ENCODE measurements at places on chromosomes 12 and 14. TPM values are rescaled to one million over a fixed set of nuclear protein-coding genes. Genes with fewer than 3 reads are reported as not detected.
A peak's percentile ranks its signal among the peaks of the same experiment; 100 is the strongest.

The AQP6 gene
- total RNA-seq = not detected

The EIF2S3B gene
- total RNA-seq = 1.2 TPM

The CLEC2A gene
- total RNA-seq = not detected

The C12orf54 gene
- total RNA-seq = 0.77 TPM

The PZP gene
- not detected for total RNA-seq

The P2RX2 gene
- total RNA-seq = not detected

The SINHCAF gene
- total RNA-seq = 189 TPM

The KICS2 gene
- 17.1 TPM for total RNA-seq

The FOXG1 gene
- total RNA-seq = not detected

DNA sequence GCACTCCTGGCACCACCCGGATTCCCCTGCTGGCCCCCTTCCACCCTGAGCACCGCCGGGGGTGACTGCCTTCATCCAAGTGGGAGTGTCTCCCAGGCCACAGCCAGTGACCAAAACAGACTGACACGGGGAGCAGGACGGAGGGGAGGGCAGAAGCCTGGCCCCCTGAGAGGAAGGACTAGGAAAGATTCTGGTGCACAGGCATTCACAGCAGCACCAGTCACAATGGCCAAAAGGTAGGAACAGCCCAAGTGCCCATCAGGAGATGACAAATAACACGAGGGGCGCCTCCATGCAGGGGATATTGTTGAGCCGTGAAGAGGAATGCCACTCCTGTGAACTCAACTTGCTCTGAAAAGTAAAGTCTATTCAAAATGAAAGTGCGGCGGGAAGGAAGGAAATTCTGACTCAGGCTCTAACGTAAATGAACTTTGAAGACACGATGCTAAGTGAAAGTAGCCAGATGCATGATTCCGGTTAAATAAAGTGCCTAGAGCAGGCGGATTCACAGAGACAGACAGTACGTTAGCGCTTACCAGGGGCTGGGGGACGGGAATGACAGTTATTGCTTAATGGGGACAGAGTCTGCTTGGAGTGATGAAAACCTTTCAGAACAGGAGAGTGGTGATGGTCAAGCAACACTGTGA, 146.1 kb upstream of the NCOR2 start:
- DNase-seq = peak; percentile 80

DNA sequence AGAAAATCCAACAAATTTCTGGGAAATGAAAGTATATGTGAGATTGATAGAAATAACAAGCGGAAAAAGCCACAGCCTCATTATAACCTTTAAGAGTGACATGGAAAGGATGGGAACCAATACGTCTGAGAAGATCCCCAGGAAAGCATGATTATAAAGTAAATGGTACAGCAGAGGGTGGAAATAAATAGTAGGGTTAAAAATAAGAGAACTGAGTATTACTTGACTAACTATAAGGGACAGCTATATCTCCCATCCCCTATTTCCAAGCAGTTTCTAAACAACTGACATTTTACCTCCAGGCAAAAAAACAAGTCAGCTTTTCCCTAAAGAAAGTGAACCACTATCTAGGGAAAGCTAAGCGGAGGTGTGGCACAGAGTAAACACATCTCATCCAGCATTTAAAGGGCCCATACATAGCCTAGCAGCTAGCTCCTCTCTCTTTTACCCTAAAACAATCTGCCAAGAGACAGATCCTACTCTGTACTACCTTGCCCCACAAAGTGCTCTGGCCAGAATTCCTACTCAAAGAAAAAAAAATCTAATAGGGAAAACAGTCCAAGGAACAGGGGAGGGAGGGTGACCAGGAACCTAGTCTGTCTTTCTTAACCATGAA, 11.2 kb downstream of the OSBPL8 start:
- no peak for DNase-seq

DNA sequence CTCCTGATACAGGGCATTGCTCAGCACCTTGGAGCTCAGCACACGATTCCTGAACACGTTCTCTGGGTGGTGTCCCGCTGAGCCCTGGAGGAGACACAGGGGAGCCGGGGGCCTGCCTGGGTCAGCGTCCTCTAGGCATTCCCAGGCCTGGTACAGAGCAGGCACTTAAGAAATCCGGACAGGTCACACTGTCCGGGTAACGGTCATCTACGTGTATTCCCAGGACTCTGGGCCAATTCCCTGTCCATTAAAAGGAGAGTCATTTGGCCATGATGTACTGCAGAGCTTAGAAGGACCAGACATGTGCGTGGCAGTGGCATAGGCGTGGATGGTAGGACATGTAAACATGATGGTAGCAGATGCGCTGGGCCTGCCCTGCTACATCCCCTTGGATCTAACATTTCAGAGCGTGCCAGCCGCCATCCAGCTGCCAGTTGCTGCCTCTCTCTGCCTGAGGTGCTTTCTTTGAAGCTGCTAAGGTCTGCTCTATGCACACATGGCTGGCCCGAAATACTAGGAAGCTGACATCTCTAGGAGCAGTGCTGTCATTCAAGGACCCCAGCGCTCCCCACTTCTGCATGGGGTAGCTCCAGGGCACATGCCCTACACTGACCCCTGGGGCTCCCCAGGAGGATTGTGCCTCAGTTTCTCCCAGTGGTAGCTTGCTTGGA, 273.1 kb upstream of the RTL1 start:
- DNase-seq = no peak

DNA sequence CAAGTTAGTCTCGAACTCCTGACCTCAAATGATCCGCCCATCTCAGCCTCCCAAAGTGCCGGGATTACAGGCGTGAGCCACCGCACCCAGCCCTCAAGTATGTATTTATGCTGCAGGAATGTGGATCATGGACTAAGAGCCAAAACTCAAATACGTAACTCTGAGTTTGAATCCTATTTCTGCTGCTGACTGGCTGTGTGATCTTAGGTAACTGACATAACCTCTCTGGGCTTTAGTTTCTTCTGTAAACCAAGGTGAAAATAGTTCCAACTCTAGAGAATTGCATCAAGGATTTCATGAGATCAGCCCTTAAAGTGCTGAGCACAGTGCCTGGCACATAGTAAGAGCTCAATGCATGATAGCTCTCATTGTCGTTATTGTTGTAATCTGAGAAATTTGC, 37.4 kb downstream of the HSPB8 start:
- DNase-seq = no peak

- no peak for DNase-seq
Measured at GRCh38 chr12:49462083-49462744, 76.6 kb upstream of the KCNH3 start.

DNA sequence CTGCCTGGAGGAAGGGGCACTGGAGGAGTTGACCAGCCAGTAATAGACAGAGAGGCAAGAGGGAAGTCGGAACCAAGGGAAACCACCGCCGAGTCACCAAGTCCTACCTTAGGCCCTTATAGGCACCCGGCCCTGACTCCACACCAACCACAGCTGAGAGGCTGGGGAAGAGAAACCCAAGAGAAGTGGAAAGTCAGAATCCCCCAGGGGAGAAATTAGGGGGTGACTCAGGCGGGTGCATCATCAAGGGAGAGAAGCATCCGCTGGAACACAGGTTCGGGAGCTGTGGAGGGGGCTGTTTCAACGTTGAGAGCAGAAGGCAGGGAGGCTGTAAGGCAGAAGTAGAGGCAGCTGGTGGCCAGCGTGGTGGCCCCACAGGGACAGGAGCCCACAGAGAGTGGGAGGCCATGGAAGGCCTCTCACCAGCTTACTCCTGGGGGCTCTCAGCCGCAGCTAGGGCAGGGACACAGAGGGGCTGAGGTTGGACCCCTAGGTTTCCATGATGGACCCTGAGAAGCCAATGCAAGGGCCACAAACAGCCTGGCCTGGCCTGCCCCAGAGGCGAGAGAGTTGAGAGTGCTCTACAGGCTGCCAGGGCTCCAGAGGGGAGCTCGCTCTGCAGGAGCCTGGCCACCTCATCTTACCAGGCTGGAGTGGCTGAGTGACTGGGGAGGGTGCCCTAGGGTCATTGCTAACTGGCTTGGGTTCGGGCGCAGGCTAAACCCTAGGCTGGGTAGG, 1.4 kb upstream of the TRMT61A start:
- DNase-seq = peak; percentile 55

- DNase-seq = no peak
Measured at GRCh38 chr12:50282721-50283228, 545 bp downstream of the LIMA1 start.

DNA sequence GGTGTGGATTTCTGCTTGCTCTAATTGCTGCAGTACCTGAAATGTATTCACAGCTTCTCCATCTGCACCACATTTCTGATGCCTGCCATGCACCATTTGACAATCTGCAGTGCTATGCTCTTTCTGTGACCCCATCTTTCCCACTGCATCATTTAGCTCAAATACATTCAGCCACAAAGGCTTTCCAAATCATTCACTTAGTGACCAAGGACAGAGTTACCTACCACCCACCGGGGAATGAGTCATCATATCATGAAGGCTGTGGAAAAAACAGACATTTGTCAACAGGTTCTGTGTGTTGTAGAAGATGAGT, 465.5 kb upstream of the ATP2B1 start:
- peak; percentile 41 for DNase-seq

DNA sequence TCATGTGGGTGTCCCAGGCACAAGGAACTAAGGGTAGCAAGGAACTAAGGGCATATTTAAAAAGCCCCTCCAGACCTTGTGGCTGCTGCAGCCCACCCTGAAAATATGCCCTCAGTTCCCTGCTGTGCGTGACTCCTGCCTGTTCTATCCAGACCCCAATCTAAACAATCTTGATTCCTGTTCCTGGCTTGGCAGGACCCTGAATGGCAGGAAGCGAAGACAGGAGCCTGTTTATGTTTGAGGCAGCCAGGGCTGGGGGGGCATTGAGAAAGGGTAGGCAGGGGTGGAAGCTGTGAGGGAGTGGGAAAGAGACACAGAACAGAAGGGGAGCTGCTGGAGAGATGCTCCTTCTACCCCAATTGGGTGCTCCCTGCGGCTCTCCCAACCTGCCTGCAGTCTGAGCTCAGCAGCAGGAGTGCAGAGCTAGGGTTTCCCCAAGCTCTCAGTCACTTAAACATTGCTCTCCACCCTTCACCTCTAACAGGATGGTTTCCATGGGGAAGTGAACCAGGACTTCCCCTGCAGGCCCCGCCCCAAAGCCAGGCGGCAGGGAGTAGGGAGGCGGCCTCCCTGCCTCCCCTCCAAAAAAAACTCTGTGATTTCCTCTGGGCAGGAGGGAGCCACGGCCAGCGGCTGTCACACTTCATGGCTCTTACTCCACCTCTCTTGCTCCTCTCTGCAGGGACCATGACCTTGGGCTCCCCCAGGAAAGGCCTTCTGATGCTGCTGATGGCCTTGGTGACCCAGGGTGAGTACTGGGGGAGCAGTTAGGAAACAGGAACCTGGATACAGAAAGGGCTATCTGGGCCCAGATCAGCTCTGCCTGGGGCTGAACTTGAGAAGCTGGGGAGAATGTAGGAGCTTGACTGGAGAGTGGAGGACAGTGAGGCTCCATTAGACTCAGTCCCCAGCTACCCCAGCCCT, 4.7 kb downstream of the ACVRL1 start:
- DNase-seq = no peak

GRCh38 chr14:27390155-27390554, 792.3 kb upstream of the NOVA1 start:
- no peak for DNase-seq

DNA sequence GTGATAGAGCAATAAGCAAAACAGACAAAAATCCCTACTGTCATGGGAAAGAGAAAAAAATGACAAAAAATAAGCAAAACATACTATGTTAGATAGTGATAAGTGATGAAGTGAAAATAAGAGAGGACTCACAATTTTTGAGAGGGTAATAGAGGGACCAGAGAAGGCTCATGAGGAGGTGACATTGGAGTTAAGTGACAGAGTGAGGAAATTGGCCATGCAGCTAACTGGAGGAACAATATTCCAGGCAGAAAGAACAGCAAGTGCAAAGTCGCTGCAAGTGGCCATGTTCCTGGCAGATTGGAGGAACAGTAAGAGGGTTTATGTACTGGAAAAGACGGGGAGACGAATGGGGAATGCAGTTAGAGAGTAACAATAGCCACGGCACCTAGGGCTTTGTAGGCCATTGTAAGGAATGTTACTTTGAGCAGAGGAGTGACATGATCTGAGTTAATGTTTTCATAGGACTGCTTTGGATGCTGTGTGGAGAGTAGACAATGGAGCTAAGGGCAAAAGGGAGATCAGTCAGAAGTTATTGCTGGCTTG, 1.4 kb upstream of the SAV1 start:
- no peak for DNase-seq

DNA sequence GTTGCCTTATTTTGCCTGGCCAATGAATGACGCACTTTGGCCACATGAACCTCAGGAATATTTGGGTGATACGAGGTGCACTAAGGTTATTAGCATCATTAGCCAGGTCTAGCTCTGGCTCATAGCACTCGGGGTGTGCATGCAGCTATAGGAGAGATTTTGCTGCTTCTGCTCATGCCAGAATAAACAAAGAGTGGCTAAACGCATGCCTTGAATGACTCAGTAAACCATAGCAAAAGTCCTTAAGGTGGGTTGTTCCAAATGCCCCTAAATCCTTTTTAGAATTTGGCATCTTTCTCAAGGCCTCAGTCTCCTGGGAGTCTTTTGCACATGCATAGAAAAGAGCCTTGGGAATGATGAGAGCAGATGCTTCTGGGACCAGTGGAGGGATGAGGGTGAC, 343.7 kb upstream of the FKBP4 start:
- no peak for DNase-seq

- peak; percentile 90 for DNase-seq
Measured at GRCh38 chr14:90820958-90821357, 4.7 kb upstream of the TTC7B start.

- DNase-seq = peak; percentile 82
Measured at GRCh38 chr12:4272424-4273272, 914 bp upstream of the CCND2 start.

GRCh38 chr12:56803750-56804149, 40.6 kb downstream of the HSD17B6 start:
- DNase-seq = no peak

DNA sequence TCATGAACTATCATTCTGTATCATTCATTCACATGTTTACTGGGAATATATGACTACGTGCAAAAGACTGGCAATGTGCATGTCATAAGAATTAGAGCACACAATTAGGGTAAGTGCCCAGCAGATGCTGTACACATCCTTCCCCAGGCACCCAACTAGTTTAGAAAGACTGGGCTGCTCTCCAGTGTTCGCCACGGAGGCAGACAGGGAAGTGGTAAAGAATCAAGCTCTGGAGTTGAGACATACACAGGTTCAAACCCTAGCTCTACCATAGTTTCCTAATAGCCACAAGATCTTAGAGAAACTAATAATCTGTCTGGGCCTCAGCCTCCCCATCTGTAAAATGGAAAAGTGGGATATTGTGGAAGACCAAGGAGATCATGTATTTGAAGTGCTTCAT, 6.8 kb downstream of the TMCC3 start:
- DNase-seq = no peak

DNA sequence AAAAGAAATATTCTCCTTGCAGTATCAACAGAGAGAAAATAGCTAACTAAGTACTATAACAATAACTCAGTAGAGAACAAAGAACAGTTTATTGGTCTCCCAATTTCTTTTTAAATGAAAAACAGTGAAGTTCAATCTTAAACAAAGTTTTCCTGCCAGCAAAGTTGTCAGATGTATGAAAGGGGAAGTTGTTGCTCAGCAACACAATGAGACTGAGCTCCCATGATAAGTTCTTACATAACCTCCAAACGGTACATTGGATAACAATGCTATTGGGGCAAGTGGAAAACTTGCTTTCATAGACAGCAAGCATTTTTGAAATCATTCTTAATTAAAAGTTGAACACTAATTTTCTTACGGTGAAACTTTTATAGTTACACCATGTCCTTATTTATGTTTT, 94.9 kb downstream of the ALG10B start:
- no peak for DNase-seq

- no peak for DNase-seq
Measured at GRCh38 chr12:2373307-2373706, 320.5 kb downstream of the CACNA1C start.

- no peak for DNase-seq
Measured at GRCh38 chr12:77845831-77846230, 15.1 kb downstream of the NAV3 start.

- no peak for DNase-seq
Measured at GRCh38 chr12:126727218-126728075, 1539.5 kb upstream of the TMEM132C start.

Data from activated T-cell treated with anti-CD3 and anti-CD28 coated beads, Interleukin-2, amount 50 U/mL, for 72 hours (primary cell).